ENCODE measurements at places on chromosomes 2 and 18.

- no peak for DNase-seq
Observed at GRCh38 chr18:46257366-46257765, 153.2 kb downstream of the HAUS1 start.

GRCh38 chr2:241107031-241107783 is 5.1 kb upstream of the MTERF4 start:
- DNase-seq, result no peak

DNA sequence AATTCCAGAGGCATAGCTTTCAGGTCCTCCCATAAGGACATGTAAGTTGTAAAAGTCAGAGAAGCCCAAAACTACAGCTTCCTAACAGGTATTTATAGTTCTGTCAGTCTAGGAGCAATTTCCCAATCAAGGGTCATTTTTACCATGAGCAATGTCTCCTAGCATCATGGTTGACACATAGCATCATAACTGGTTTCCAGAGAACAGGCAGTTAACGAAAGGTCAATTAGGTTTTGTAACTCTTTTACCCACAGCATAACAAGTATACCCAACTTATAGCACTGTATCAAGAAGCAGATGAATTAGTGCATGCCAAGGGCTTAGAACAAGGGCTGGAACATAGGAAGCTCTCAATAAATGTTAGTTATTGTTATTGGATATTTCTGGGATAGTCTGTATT is 110.1 kb downstream of the MREG start:
- no peak for DNase-seq

- no peak for DNase-seq
Observed at GRCh38 chr2:37855283-37856041, 69.6 kb upstream of the RMDN2 start.
